ENCODE measurements at places on chromosomes 7 and 10.

DNA sequence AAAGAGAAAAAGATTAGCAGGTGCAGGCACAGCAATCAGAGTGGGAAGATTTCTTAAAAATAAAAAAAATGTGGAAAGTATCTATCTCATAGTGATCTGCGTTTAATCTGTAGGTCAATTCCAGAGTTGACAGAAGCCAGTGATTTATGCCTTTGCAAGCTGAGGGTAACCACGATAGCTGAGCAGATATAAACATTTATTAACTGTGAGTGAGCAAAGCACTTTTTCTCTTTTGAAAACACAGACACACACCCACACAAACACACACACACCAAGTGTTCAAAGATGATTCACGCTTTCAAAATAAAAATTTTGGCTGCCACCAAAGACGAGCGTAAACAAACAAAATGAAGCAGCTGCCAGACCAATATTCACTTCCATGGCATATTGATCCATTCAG, 243.2 kb upstream of the SLC26A5 start:
- no peak for DNase-seq

DNA sequence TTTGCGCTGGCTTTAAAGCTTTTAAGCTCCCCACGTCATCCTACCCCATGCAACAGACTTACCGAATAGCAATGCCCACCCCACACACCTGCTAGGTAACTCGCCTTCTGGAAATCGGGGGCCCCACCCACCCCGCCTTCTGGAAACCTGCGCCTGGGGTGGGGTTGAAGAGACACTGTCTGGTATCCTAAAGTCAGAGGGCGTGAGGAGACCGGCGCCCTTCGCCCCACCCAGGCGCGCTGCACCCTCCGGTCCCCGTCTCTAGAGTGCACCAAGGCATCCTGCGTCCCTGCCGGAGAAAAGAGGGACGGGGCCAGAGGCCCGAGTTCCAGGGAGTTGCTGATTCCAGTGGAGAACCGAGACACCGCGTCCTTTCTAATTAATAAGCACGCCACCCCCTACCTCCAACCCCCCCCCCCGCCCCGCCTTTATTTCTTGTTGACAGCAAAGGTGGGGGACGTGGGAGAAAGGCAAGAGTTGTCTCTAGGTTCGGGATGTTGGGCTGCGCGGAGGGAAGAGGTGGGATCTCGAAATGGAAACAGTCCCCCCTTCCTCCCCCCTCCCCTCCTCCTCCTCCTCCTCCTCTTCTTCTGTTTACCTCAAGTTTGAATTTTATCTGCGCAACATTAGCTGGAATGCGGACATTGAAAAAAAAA, 220.9 kb upstream of the MKLN1 start:
- DNase-seq: peak; percentile 72

DNA sequence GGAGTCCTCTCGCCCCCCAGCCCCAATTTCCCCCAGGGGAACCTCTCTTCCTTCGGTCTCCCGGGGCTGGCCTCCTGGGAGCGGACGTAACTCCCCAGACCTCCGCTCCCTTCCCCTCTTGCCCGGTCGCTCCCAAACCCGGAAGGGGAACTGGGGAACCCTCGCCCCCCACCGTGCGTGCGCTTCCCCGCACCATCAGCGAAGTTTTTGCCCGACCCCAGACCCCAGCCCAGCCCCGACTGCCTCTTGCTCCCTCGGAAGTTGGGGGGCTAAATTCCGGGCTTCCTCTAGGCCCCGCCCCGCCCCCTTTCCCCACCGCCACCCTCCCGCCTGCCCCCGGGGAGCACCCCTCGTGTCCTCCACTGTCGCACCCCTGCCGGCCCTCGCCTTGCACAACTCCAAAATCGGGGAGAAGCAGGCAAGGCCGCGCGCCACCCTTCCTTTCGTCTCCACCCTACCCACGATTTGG, 436 bp downstream of the GNB2 start:
- DNase-seq: no peak

DNA sequence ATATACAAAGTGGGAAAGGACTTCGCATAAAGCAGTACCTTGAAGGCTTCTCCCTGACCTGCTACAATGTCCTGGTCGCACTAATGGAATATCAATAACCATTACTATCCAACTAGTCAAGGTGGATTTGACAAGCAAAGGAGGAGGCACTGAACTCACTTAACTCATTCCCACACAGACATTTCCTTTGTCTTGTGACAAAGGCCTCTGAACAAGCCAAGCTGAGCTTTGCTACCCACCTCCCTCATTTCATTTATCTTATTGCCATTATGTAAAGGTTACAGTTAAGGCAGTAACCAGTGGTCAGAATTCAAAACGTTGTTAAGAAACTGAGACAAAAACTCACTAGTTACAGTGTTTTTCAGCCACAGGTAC, 7.3 kb downstream of the ELMO1 start:
- no peak for DNase-seq

DNA sequence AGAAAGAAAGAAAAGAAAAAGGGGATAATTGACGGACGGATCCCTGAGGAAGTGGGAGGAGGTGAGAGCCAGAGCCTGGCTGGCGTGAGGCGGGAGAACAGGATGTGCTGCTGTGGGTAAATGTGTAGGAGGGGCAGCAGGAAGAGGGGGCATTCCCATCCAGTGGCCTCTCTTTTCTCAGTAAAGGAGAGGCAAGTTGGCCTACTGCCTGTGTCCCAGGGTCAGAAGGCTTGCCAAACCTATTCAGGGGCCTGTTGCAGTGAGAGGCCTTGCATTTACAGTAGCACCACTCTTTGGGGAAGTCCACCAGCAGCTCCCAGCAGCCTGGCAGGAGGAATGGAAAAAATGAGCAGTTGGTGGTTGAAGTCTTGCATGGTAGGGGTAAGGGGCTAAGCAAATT, 26.6 kb upstream of the ASCC1 start:
- DNase-seq: no peak

GRCh38 chr7:49346195-49346899, 422.0 kb downstream of the CDC14C start:
- no peak for DNase-seq

- DNase-seq: no peak
Measured at GRCh38 chr7:32070051-32070405, 179 bp downstream of the PDE1C start.

DNA sequence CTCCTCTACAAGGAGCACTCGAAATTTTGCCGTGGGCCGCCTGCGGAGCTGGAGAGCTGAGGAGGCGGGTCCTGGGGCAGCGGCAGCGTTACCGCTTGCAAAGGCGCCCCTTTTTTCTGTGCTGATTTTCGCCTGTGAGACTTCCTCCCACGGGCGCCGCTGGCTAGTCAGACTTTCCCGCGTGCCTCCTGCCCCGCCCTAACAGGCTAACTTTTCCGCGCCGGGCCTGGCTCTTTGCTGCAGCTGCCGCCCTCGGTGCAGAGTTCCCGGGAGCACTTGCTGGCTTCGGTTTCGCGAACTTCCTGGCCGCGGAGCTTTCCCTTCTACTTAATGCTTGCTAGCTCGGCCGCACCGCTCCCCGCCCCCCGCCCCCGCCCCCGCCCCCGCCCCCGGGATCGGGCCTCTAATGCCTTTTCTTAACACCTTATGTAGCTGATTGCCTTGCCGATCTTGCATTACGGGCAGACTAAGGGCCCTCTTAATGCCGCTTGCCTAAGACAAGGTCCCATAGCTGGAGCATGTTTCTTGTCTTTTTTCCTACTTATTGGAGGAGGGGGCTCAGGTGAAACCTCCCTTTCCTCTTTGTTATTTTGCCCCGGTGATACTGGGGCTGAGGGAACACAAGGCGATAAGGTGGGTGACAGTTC, 37.9 kb upstream of the RASGEF1A start:
- DNase-seq: peak; percentile 71

- no peak for DNase-seq
Measured at GRCh38 chr7:129784437-129784782, 168.3 kb downstream of the UBE2H start.

GRCh38 chr10:21039721-21040120, 142.6 kb upstream of the NEBL start:
- DNase-seq: no peak

GRCh38 chr10:103038570-103038969, 120.5 kb downstream of the CNNM2 start:
- DNase-seq: no peak

- DNase-seq: no peak
Measured at GRCh38 chr10:75532253-75532924, 101.0 kb downstream of the LRMDA start.

DNA sequence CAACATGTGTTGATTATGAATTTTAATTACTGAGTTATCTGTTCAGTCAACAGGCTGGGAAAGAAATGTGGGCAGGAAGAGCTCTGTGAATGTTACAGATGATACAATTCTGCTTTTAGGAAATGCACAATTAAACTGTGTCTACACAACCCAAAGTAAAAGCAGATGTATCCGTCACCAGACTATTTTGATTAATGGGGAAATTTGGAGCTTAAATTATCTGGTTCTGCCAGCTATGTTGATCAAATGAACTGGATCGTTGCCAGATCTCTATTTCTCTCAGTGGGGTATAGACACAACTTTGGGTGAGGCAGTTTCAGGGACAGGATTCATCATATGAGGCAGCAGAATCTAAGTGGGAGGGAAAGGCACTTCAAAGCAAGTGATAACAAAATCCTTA, 136.5 kb downstream of the NEUROD6 start:
- DNase-seq: no peak

DNA sequence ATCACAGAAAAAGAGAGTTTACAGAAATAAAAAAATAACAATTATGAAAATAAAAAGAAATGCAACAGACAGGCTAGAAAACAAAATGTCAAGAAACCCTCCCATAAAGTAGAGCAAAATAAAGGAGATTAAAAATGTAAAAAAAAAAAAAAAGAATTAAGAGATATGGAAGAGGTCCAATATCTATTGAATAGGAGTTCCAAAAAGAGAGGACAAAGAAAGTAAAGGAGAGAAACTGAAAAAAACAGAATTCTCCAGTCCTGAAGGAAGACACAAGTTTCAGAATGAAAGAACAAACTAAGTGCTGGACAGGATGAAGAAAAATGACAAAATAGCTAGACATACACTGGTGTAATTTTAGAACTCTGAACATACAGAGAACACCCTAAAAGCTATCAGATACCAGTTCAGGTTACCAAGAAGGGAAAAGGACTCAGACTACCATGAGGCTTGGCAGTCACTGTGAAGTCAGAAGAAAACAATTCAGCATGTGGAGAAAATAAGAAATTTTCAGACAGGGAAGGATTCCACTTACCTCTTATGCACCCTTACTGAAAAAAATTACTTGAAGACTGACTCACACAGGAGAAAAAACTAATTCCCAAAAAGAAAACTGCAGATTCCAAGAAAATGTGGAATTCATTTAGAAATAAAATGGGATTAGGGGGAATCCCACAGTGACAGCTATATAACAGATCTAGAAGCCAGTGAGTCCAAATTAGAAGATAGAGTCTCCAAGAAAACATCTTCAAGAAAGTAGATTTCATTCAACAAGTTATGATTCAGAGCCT, 40.4 kb upstream of the ABLIM1 start:
- no peak for DNase-seq

GRCh38 chr10:71023704-71024283, 135.4 kb upstream of the PCBD1 start:
- no peak for DNase-seq

DNA sequence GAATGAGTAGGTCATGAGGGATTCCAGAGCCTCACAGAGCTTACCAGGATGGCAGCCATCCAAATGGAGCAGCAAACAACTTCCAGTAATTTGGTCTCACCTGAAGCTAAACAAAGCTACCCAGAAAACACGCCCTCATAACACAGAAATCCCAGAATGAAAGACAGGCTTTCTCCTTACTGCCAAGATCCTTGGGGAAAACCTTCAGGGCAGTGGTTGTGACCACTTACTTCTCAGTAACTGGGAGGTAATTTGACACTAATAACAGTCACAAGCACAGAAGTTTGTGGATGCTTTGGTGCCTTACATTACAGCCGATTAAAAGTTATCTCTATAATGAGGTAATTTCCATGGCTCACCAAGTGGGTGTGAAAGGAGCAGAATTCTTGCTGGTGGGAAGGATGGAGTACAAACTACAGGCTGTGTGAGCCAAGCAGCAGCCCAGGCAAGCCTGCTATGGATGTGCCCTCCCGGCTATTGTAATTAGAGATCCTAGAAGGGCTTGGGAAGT, 10.4 kb downstream of the WDR91 start:
- no peak for DNase-seq

DNA sequence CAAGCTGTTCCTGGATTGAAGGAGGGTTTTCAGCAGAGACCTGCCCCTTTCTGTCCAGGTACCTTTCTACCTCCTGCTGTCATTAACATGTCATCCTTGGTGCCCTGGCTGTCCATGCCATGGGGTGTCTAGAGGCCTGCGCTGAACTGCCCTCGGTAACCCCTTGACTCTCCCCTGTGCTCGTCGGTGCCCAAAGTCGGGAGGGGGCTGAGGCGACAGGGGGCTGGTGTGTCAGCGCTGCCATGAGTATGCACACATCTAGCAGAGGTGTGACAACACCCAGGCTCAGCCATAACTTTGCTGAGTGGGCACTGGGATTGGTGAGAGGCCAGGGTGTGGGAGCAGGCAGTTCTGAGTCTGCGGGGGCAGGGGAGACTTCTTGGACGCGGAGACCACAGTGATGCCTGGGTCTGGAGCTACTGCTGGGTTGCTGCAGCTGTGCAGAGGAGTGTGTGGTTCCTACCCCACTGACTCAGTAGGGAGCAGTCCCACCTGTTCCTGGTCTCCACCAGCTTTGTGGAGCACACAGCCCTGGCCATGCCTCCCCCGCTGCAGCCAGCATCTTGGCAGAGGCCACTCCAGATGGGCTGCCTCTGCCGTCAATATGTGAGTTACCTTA, 376.2 kb upstream of the SEMA3C start:
- no peak for DNase-seq

DNA sequence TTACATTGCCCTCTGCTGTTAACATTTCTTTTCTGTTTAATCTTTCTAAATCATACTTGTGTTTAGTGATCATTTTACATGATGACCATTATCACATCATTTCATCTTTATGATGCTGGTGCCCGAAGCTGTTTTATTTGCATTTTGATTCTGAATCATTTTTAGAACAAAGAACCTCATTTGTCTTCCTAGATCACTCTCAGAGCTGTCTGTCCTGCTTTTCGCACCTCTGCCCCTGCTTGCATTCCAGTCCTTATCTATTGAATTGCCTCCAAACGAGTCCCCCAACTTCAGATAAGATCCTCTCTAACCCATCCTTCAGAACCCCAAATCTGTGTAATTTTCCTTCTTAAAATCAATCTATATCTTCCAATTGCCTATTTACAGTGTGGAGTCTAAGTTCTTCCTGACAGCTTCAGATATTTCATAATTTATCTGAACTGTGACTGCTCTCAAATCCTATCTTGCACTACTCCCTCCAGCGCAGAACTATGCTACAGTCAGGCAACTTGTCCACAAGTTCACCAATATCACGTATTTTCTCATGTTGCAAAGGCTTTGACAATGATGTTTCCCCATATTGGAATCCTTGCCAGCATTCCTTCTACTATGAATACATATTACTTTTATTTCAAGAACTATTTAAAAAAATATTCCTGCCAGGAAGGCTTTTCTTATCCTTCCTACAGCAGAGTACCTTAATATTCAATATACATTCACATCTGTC, 346.5 kb upstream of the CACNA2D1 start:
- DNase-seq: no peak

DNA sequence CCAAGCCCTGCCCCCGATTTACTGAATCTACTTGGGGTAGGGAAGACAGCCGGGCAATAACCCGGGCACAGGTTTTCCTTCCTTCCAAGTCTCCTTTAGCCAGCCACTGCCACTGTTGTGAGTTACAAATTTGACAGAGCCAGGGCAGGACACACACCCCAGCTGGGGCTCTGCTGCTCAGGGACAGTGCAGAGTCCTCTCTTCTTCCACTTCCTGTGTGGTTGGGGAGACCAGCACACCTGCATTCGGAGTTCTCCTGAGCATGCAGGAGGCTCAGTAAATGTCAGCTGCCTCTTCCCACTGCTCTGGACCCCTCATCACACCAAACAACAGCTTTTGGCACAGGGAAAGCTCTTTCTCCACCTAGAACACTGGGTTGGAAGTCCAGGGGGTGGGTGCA, 21.3 kb downstream of the CHST15 start:
- no peak for DNase-seq

GRCh38 chr7:138891446-138891810, 89.8 kb downstream of the KIAA1549 start:
- no peak for DNase-seq

Measured in activated T-cell treated with anti-CD3 and anti-CD28 coated beads, Interleukin-2, amount 50 U/mL, for 1 hour (primary cell).